ENCODE measurements at places on chromosomes 11 and 22.

GRCh38 chr11:121089566-121089965 lies 11.5 kb upstream of the TECTA start:
- DNase-seq: no peak

DNA sequence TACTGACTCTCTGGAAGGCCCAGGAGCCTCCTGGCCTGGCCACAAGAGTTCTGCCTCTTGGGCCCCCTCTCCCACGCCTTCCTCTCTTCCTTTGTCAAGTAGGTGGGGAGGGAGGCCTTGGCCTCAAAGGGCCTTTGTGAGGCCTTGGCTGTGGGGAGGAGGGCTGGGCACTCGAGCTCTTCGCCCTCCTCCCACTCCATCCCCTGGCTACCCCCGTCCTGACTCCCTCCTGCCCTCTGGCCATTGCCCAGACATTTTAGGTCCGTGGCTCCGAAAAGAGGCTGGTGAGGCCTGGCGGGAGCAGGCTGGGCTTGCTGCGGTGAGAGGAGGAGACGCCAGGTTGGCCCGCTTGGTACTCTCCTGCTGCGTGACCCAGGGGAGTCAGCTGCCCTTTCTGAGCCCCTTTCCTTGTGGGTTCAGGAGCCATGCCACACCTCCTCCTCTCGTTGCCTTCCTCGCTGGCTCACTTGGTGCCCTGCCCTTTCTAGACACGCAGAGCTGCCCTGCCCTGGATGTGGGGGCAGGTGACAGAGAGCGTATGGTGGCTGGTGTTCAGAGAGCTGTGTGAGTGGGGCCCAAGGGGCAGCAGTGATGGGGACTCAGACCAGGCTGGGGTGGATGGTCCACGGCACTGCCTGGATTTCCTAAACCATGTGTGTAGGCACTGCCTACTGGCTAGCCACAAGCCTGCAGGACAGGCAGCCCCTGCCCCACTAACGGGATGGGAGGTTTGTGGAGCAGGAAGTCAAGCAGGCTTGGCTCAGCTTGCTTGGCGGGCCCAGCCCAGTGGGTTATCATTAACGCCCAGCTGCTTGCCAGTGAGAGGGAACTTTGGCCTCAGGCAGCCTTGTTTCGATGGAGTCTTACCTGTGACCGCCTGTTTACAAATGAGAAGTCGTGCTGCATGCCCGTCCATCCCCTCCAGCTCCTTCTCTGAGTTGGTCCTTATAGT lies 15.8 kb upstream of the OMP start:
- no peak for DNase-seq

DNA sequence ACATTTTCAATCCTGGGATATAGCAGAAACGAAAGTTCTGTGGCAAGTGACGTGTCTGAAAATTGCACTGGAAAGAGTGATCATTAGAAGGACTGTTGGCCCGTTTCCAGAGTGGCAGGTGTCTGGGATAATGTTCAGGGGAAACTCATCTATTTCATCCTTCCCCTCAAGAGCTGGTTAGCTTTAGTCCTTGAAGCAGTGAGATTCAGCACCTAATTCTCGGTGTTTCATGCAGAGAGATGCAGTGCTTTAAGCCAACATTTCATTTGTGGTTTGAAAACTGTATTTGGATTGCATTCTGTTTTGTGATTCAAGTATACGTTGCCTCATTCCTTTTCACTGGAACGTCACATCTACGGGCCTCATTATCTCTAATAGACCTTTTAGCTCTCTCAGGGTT lies 205.0 kb upstream of the RAG2 start:
- DNase-seq: no peak

GRCh38 chr11:10540546-10540914 lies 457 bp downstream of the RNF141 start:
- no peak for DNase-seq

GRCh38 chr11:46953093-46953492 lies 16.5 kb downstream of the CSTPP1 start:
- DNase-seq: no peak

GRCh38 chr11:48090174-48090573 lies 109.8 kb downstream of the PTPRJ start:
- DNase-seq: no peak
